ENCODE measurements at places on chromosomes 11 and 22.

DNA sequence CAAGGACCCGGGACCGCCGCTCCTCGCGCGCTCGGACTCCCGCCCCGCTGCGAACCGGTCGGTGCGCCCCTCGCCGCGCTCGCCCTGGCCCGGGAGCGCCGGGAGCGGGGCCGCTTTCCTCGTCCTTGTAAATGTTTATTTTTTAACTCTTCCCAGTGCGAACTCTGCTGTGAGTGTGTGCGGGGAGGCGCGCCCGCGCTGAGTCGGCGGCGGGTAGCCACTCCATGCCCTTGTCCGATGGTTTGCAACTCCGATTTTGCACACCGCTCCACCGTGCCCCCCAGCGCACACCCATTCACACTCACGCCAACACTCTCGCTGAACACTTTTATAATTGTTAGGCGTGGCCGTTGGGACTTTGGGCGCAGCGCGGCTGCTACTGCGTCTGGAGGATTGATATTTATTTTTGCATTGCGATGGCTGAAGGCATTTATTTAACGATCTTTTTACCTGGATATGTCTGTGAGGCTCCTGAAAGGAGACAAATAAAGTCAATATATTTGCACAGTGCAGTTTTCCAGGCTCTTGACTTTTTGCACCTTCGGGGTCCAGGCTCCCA lies 1.0 kb downstream of the C11orf96 start:
- peaks cover 14% of the 10 kb centered on the region for H3K27me3 ChIP-seq
- H3K36me3 ChIP-seq = no peaks in the 10 kb centered on the region

GRCh38 chr11:95715777-95716241 lies 73.8 kb downstream of the FAM76B start:
- no peak overlapping the region for H3K27ac ChIP-seq
- no peaks in the 10 kb centered on the region for H3K27me3 ChIP-seq
- no peak for DNase-seq
- H3K4me3 ChIP-seq = no peak overlapping the region
- no peaks in the 10 kb centered on the region for H3K36me3 ChIP-seq

DNA sequence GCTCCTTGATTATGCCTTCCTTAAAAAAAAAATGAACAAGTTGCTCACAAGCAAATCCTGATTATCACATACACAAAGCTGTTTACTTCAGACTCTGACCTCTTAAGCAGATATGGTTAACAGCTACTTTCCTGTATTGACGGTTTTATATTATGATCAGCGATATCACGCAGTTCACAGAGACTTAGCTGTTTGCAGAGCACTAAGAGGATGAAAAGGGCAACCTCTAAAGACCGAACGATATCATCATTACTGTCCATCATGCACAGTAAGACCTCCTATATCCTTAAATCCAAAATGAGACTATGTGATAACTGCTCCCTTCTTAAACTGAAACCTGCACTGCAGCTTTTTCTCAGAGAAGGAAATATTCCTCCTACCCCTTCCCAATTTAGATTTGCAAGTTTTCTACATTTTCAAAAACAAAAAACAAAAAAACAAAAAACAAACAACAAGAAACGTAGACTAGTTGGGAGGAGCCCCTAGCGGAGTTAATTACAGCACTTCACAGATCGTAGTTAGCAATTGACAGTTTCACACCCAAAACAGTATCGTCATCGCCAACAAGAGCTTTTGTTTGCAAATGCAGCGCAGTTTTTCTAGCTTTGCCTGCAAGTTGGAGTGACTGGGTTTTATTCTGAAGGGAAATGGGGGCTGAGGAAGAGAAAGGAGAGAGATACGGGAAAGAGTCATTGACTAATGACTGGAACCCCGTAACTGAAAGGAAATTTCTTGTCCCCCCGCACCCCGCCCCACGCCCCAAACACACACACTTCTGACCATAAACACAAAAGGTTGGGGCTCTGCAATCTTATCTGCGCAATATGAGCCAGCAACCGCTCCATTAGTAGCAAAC lies 1.2 kb downstream of the DDX6 start:
- peak overlapping the region; percentile 97 for H3K27ac ChIP-seq
- DNase-seq = no peak
- no peaks in the 10 kb centered on the region for H3K27me3 ChIP-seq

- H3K27ac ChIP-seq = no peak overlapping the region
- H3K27me3 ChIP-seq = no peaks in the 10 kb centered on the region
- no peaks in the 10 kb centered on the region for H3K4me1 ChIP-seq
- no peaks in the 10 kb centered on the region for H3K36me3 ChIP-seq
- no peak for DNase-seq
Measured at GRCh38 chr11:76714493-76714892, 43.9 kb upstream of the LRRC32 start.

DNA sequence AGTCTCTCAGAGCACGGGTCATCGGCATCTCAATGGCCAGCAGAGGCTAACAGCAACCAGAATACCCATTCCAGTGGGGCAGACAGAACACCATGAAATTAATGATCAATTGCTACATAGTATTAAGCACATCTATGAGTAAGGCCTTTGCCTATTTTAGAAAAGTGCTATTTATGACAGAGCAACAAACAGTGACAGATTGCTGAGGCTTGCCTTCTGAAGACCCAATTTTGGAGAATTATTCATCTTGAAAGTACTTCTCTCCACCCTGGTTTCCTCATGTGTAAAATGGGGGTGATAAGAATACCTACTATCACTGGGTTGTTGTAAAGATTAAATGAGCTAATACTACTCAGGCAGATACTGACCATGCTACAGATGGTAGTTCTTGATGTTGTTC lies 232.7 kb downstream of the TENM4 start:
- H3K36me3 ChIP-seq = no peaks in the 10 kb centered on the region
- H3K27ac ChIP-seq = no peak overlapping the region
- no peak overlapping the region for H3K4me3 ChIP-seq

- no peak overlapping the region for H3K4me3 ChIP-seq
- H3K4me1 ChIP-seq = peaks cover 35% of the 10 kb centered on the region
- no peaks in the 10 kb centered on the region for H3K27me3 ChIP-seq
- DNase-seq = no peak
- H3K36me3 ChIP-seq = no peaks in the 10 kb centered on the region
Measured at GRCh38 chr11:86988351-86988881, 33.2 kb upstream of the FZD4 start.

- no peak overlapping the region for H3K27ac ChIP-seq
- H3K27me3 ChIP-seq = no peaks in the 10 kb centered on the region
- DNase-seq = no peak
- peaks cover 2% of the 10 kb centered on the region for H3K36me3 ChIP-seq
Measured at GRCh38 chr11:65275906-65276305, 14.1 kb downstream of the POLA2 start.

- no peak overlapping the region for H3K27ac ChIP-seq
- H3K27me3 ChIP-seq = peaks cover 17% of the 10 kb centered on the region
Measured at GRCh38 chr11:119147604-119148333, 1.1 kb upstream of the ABCG4 start.

- no peak for DNase-seq
- H3K4me1 ChIP-seq = no peaks in the 10 kb centered on the region
- no peaks in the 10 kb centered on the region for H3K36me3 ChIP-seq
- no peak overlapping the region for H3K4me3 ChIP-seq
- H3K27me3 ChIP-seq = no peaks in the 10 kb centered on the region
Measured at GRCh38 chr11:93895106-93895862, 44.9 kb upstream of the VSTM5 start.

DNA sequence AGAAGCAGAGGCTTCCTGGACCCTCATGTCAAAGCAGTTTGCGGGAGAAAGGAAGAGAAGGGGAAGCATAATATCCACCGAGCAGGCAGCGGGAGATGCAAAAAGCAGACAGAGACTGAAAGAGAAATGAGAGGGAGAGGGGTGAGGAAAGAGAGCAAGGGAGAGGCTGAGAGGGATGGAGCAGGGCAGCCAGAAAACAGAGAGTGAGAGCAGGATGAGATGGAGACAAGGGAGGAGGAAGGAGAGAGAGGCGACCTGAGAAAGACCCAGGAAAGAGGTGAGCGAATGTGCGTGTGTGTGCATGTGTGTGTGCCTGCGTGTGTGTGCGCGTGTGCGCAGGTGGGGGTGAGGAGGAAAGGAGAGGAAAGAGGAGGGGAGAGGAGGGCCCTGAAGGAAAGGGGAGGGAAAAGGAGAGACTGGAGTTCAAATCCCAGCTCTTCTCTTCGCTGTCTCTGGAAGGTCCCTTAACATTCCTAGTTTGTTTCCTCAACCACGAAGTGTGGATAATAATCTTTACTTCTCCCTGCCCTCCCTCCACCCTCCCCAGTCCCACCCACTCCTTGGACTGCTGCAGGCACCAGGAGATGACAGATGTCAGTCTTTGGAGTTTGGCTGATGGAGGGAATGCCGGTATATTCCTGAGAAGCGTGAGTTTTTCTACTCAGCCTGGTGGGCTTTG lies 67.9 kb downstream of the ISX start:
- peaks cover 13% of the 10 kb centered on the region for H3K27me3 ChIP-seq
- no peak overlapping the region for H3K27ac ChIP-seq
- H3K36me3 ChIP-seq = no peaks in the 10 kb centered on the region
- DNase-seq = no peak
- H3K4me1 ChIP-seq = no peaks in the 10 kb centered on the region

DNA sequence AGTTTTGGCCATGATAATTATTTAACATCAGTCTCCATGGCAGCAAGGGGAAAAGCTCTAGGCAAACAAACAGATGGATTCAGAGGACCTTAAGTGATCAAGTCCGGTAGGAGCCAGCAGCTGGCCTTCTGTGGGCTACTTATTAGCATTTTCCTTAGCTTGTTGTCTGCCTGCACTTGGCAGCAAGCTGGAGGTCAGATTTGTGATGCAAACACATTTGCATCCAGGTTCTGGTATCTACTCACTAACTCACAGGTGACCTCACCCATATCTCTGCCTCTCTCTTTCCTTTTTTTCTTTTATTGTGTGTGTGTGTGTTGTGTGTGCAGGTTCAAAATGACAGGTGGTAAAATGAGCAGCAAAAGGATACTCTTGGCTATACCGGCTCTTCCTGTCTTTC lies 32.3 kb downstream of the ARHGAP42 start:
- peak overlapping the region; percentile 71 for H3K27ac ChIP-seq
- peaks cover 57% of the 10 kb centered on the region for H3K4me1 ChIP-seq
- DNase-seq = no peak
- H3K4me3 ChIP-seq = no peak overlapping the region
- no peaks in the 10 kb centered on the region for H3K36me3 ChIP-seq

- DNase-seq = no peak
- H3K27me3 ChIP-seq = no peaks in the 10 kb centered on the region
- peaks cover 3% of the 10 kb centered on the region for H3K4me1 ChIP-seq
- peaks cover 5% of the 10 kb centered on the region for H3K36me3 ChIP-seq
- no peak overlapping the region for H3K27ac ChIP-seq
- H3K4me3 ChIP-seq = no peak overlapping the region
Measured at GRCh38 chr11:121067962-121068647, 32.9 kb upstream of the TECTA start.

DNA sequence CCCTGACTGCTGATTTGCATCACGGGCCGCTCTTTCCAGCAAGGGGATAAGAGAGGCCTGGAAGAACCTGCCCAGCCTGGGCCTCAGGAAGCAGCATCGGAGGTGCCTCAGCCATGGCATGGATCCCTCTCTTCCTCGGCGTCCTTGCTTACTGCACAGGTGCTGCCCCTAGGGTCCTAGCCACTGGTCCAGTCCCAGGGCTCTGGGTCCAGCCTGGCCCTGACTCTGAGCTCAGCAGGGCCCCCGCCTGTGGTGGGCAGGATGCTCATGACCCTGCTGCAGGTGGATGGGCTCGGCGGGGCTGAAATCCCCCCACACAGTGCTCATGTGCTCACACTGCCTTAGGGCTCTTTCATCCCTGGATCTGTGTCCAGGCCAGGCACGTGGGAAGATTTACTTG lies 7.0 kb upstream of the IGLL5 start:
- no peaks in the 10 kb centered on the region for H3K4me1 ChIP-seq
- H3K36me3 ChIP-seq = no peaks in the 10 kb centered on the region
- H3K4me3 ChIP-seq = no peak overlapping the region
- H3K27ac ChIP-seq = no peak overlapping the region
- no peaks in the 10 kb centered on the region for H3K27me3 ChIP-seq
- no peak for DNase-seq

DNA sequence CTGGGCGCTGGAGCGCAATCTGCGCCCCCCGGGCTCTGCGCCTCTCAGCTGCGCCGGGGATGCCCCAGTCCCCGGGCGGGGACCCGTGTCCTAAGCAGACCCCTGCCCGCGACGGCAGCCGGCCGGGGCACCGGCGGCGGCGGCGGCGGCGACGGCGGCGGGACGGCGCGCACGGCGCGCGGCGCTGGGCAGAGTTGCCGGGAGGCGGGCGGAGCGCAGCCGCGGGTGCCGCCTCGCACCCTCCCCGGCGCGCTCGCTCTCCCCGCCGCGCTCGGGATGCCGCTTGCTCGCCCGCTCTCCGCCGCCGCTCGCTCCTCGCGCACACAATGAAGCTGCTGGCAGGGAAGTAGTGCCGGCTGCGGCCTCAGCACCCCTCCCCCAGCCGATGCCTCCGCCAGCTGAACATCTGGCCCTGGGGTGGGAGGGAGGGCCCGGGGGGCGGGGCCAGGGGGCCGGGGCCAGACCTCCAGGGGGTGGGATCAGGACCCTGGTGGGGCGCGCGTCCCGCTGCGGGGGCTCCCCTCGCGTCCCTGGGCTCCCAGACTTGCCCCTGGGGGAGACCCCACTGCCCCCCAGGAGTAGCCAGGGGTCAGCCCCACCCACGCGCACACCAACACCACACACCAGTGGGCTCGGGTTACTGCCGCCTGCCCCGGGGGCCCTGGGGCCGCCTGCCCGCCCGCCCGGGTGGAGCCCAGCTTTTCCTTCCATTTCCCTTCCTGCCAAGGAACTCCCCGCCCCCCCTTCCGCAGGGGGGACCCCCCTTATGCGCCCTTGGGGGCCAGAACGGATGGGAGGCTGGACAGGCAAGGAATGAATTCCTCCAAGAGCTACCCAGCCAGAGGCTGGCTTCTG lies at the start of gene RCOR2:
RCOR2 (minus strand) TSS at position 328 of the 855 bp plus-strand sequence. CDS start 708 bp downstream, outside the sequence.
- H3K27me3 ChIP-seq = no peaks in the 10 kb centered on the region
- H3K4me3 ChIP-seq = peak within 1 kb of the TSS; percentile 62
- peaks cover 39% of the 10 kb centered on the region for H3K4me1 ChIP-seq

DNA sequence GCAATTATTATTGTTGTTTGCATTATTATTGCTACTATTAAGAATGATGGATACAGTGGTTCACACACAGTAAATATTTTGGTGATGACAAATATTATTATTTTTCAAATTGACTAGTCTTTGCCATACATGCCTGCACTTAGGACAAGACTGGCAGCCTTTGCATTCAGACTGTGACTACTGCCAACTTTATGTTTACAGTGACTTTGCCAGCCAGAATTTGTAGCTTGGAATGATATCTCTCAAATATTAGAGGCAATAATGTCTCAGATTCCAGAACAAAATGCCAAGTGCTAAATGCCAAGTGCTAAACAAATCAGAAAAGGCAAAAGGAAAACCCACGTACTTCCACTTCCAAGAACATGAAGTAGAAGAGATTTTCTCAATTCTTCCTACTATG lies 823.1 kb downstream of the DLG2 start:
- no peak overlapping the region for H3K4me3 ChIP-seq
- no peak overlapping the region for H3K27ac ChIP-seq
- no peak for DNase-seq
- H3K27me3 ChIP-seq = no peaks in the 10 kb centered on the region
- H3K4me1 ChIP-seq = no peaks in the 10 kb centered on the region
- H3K36me3 ChIP-seq = no peaks in the 10 kb centered on the region

Data from gastrocnemius medialis (tissue), 4 donors.